ENCODE measurements at places on chromosomes 11 and 22.
A peak's percentile ranks its signal among the peaks of the same experiment; 100 is the strongest.

GRCh38 chr22:50325444-50326224 lies 1.2 kb downstream of the DENND6B start:
- peak; percentile 17 for DNase-seq

- no peak for DNase-seq
These were observed 39.7 kb downstream of the CD82 start for GRCh38 chr11:44605068-44605708.

DNA sequence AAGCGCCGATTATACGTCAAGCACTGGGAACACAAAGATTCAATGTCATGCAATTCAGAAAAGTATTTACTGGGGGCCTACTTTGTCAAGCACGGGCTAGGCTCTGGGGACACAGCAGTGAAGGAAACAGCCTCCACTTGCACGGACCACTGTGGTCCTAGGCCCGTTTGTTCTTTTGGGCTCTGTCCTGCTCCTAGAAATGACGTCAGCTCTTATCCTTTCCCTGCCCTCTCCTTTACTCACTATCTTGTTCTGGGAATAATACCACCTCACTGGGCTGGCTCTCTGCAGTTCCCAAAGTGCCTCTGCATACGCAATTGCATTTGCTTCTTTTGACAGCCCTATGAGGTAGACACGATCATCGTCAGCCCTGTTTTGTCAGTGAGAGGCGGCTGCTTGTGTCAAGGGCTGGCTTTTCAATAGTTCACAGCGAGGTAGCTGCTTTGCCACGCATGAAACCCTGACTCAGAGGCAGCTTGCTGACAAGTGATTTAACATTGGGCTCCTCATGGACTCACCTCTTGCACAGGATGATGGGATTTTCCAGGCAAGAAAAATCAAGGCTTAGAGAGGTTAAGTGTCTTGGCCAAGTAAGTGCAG lies 22.9 kb upstream of the IGSF22 start:
- no peak for DNase-seq

DNA sequence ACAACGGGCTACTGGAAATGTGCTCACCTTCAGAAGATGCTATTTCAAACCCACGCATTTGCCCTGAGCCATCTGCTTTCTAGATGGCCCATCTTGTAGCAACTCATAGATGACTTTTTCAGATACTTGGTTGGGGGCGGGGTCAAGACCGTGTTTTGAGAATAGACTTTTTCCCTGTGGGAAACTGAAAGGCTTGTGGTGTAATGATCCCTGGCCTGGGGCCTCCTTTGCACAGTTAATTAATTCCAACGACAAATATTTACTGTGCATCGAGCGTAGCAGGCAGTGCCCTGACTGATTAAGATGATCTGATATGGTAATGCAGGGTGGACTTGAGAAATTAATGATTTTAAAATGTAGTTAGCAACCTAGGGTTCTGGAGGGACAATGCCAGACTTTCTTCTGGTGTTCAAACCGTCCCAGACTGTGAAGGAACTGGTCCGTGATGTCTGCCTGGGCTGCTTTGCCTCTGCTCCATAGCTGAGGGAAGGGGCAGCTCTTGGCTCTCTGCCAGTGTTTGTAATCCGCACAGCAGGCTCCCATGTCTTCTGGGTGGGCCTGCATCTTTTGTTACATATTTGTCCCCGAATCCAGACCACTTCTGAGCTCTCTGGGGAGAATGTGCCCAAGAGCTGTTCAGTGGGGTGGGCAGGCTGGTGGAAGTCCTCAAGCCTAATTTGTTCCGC lies 84.8 kb downstream of the ADAMTS15 start:
- no peak for DNase-seq

GRCh38 chr11:2563213-2564007 lies 118.6 kb downstream of the KCNQ1 start:
- no peak for DNase-seq

GRCh38 chr11:68773521-68774193 lies 22.3 kb upstream of the TESMIN start:
- DNase-seq, result no peak

DNA sequence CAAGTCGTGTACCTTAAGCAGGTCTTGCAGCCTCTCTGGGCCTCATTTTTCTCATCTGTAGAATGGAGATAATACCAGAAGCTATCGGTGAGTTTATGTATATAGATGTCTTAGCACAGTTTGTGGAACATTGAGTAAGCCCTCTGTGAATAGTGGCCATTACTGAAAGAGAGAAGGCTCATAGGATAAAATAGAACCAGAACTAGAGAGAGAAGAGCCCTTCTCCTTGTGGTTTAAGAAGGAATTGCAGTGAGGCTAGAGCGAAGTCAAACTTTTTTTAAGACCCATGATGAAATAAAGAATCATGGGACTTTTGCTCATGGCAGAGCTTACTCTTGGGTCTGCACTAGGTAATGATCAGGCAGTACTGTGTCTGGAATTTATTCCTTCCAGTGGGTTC lies 137.1 kb downstream of the TRIM44 start:
- DNase-seq, result no peak

DNA sequence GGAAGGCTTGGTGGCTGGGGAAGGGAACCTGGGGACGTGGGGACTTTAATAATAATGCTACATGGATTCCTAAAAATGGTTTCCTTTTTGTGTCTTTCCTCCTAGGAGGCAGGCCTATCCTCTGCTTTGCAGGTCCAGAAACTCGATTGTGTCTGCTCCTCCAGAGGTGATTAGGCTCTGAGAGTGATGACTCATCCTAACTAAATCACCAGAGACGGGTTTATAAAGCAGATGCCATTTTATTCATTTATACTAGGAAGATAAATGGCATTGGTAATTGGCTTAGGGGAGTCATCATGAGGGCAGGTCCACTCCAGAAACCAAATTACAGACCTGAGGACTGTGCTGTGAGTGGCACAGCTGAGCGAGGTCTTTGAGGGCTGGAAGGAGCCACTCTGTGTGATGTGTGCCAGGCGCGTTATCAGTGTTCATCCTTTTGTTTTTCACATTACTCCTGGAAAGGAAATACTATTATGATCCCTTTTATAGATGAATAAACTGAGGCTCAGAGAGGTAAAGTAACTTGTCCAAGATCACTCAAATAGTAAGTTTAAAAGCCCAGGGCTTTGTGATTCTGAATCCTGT lies 7.1 kb downstream of the NLRX1 start:
- no peak for DNase-seq

GRCh38 chr11:127075758-127076157 lies 75.2 kb upstream of the KIRREL3 start:
- DNase-seq, result no peak

DNA sequence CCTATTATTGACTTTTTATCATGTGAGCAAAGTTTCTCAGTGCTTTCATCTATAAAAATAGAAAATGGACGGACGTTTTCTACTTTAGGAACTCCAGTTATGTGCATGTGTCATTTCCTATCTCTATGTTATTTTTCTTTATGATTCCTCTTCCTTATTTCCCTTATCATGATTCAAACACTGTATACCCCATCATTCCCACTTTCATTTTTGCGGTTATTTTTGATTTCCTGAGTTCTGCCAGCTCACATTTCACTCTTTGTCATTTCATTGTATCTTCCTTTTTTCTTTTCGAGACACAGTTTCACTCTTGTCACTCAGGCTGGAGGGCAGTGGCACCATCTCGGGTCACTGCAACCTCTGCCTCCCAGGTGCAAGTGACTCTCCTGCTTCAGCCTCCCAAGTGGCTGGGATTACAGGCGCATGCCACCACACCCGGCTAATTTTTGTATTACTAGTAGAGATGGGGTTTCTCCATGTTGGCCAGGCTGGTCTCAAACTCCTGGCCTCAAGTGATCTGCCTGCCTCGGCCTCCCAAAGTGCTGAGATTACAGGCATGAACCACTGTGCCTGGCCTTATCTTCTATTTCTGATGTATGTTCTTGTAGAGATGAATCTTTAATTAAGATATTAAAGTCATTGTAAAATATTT lies 21.5 kb downstream of the C11orf58 start:
- no peak for DNase-seq

DNA sequence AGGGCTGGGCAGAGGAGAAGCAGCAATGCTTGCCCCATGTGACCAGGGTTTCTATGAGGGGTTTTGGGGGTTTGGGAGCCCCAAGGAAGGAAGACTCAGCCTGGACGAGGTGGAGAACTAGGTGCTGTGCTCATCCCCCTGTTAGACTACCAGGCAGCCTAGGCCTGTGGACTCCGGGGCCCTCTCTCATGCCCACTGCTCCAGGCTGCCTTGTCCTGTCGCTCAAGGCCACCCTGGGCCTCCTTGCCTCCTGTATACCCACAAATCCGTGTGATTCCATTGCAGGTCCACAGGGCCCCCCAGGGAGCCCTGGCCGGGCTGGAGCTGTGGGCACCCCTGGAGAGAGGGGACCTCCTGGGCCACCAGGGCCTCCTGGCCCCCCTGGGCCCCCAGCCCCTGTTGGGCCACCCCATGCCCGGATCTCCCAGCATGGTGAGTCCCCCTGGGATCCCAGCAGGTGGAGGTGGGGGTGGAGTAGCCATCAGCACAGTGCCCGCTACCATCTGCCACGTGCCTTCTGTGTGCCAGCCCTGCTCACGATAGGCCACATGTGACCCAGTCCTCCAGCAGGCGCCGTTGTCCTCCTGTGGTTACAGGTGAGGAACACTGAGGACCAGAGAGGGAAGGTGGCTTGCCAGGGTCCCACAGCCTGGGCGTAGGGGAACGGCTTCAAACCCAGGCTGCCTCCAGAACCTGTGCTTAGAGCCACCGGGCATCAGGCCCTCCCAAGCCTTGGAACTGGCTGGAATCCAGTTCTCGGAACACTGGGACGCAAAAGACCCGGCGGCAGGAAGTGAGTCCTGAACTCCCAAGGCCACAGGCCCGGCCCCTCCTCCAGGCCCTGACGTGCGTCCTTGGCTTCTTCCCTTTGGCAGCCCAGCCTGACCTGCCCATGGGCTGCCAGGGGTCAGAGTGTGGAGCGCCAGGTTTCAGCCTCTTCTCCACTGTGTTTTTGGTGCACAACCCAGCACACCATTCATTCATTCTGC lies 26.6 kb downstream of the EMID1 start:
- peak; percentile 72 for DNase-seq

GRCh38 chr11:72764503-72764902 lies 12.3 kb upstream of the ARAP1 start:
- DNase-seq, result no peak

- peak; percentile 18 for DNase-seq
These were observed 38.6 kb upstream of the LMO2 start for GRCh38 chr11:33930317-33931021.

DNA sequence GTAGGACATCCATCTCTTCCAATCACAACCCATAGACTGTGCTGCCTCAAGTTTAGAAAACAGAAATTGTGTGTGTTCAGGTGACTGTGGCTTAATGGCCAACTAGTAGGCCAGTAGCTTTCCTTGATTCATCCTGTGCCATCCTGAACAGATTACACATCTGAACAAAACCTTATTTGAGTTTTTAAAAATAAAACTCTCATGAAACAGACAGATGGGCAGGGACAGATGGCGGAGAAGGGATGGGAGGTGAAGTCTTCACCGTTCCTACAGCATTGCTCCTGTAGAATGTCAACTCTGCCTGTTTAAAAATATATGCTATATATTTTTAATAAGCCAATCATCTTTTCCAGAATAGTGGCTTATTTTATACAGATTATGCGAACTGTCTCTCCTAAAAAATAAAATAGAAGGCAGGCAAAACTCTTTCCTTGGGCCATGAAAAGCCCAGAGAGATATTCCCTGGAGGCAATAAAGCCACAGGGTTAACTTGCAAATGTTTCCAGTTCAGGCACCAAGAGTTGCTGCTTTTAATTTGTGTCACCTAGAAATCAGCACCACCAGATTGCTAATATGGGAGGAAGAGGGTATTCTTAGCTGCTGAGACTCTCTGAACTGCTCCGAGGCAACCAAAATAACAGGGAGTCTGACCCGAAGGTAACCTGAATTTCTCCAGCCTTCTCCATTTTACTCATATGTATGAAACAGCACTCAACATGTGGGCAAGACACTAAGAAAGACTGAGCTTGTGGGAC lies 861.2 kb downstream of the OPCML start:
- DNase-seq, result no peak

DNA sequence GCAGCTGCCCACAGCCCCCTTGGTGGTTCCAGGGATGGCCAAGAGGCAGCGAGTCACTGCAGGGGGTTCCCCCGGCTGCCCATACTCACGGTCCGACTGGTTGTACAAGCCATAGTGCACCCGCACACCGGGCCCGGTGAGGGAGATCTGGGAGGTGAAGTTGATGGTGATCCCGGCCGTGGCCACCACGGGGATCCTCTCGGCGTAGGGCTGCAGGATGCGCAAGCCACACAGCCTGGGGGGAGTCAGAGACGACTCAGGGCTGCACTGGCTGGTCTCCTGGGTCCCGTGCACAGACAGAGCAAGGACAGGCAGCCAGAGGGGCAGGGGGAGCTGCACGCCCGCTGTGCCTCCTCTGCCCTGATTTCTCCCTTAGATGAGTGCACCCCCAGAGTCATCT lies 23.5 kb downstream of the KCTD17 start:
- no peak for DNase-seq

GRCh38 chr11:44570411-44571155 lies 5.1 kb downstream of the CD82 start:
- DNase-seq, result no peak

GRCh38 chr22:47769652-47770051 lies 1007.2 kb downstream of the TBC1D22A start:
- no peak for DNase-seq

GRCh38 chr11:106999196-106999595 lies 19.1 kb downstream of the GUCY1A2 start:
- DNase-seq, result no peak

- peak; percentile 84 for DNase-seq
These were observed at the start of gene MMP11 for GRCh38 chr22:23772649-23773473. Gene MMP11, plus strand, starts transcription at chr22:23772849. Its CDS starts 22 bp downstream, at chr22:23772871.

- DNase-seq, result no peak
These were observed 103.3 kb upstream of the NNMT start for GRCh38 chr11:114192841-114193389.

- DNase-seq, result no peak
These were observed 200.2 kb downstream of the CADM1 start for GRCh38 chr11:115303929-115304531.

- DNase-seq, result no peak
These were observed 151.4 kb downstream of the CACNA1I start for GRCh38 chr22:39722032-39722325.

DNA sequence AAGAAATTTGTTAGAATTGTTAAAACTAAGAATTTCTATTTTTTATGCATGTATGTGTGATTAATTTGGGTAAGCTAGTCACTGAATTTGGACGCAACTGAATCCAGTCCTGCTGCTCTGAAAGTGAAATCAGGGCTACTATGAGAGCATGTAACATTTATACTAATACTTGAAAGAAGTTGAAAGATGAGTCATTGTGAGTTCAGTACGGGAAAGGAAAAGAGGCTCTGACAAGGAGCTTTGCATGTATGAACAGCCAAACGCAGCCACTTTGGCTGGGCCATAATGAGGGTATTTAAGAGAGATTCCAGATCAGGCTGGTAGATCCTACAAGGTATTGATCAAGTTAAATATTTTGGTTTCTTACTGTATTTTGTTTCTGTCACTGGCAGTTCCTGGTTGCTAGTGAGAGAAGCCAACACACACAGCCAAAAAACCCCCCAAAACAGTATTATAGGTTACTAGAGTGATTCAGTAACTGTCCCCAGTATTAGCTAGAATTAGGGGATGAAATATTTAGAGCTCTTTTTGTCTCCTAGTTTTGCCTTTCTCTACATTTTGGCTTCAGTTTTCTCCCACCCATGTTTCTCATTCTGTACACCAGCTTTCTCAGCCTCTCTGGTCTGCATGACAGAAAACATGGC lies 14.1 kb downstream of the AASDHPPT start:
- DNase-seq, result no peak

Data from heart left ventricle (tissue), 16 donors.